Thyroid gland (tissue), 4 donors: ENCODE measurements at places on chromosomes 7 and 10.

GRCh38 chr10:70120417-70120816 lies 12.2 kb downstream of the AIFM2 start:
- DNase-seq = no peak

DNA sequence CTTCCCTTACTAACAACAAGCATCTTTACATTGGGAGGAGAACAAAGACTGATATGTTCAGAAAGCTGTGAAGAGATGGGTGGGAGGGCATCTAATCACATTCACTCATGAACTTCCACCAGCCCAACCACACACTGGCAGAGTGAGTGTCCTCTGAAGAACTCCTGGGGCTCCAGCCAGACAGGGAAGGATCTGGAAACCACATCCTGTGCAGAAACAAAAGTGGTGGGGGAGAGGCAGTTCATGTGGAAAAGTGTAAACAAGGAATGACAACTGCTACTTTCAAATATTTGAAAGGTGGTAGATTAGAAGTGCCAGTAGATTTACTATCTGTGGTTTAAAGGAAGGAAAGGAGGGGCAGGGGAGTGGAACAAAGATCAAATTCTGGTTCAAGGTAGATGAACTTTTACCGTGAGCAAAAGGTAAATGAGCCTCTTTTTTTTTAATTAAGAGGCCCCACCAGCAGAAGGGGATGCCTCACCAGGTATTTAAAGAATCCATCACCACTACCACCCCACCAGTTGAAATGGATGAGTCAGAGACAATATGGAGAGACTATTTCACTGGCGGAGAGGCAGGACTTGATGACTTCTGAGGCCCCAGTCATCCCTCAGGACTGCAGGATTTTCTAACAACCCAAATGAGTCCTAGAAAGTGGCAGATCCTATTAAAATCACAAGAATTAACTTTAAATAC lies 34.5 kb downstream of the GOT1 start:
- DNase-seq = no peak

DNA sequence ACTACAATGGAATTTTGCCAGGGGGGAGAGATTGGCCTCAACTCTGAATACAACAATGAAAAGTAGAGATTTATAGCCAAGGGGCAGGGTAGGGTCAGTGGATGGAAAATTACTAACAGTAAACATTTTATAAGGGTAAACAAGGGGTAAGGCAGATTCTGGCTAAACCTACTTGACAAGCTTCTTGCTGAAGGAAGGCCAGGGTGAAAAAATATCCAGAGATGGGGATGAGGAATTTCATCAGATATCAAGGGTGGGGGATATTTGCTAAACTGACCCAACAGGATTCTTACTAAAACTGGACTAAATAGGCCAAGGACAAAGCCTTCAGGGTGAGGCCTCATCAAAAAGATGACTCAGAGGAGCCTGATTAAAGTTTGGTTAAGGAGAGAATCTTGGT lies 156.3 kb downstream of the RTKN2 start:
- no peak for DNase-seq

DNA sequence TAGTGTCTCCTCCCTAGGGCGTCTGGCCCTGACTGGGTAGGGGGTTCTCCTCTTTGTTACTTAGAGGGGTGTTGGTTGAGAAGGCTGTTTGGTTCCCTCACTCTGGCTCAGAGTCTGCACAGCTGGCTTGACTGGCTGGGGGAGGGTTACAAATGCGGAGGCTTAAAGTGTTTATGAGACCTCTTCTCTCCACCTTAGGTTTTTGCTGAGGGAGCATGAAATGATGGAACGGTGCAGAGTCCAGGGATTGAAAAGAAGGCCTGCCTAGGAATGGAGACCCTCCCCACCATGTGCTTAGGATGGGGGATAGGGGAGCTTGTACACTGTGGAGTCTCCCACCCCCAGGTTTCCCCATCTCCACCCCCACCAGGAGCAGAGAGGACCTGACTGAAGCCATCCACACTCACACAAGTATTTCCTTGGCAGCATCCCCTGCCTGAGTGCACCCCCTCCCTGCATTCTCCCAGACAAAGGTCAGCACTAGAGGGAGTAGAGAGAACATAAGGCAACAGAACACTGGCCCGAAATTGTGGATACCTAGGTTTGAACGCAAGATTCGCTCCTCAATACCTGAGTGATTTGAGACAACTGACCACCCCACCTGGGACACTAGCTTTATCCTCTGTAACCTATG lies 1.7 kb upstream of the LDB1 start:
- DNase-seq = peak; percentile 47

DNA sequence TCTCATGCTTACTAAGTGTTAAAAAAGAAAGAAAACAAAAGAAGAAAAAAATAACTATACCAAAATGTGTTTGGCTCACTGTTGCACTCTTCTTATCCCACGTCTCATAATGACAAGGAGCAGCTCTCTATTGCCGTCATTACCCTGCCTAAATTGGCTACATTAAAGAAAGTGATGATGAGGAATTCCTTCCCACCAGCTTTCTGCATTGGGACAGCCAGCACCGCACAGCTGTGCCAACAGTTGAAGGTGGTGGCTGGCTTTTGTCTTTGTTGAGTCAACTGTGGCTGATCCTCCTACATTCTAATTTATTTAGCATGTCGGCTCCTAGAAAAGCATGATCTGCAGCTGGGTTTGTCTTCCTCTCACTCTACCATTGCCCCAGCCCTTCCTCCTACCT lies 751.8 kb downstream of the KCNMA1 start:
- DNase-seq = no peak

DNA sequence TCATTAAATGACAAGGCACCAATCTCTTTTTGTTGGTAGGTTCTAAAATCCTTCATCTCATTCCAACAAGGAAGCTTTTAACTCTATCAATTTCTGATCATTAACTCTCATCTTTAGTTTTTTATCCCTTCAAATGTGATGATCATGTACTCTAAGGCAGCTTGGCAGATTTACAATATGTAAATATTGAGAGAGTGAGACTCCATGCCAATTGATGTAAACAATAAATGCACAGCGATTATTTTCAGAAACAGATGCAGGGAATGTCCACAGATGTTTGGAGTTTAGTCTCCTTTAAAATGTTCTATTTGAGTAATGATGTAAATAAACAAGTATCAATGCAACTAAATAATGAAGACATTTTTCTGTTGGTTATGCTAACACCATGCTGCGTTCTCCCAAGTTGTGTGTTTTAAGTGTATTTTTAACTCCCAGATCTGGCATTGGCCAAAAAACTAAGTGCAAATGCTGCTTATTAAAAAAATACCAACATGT lies 213.8 kb downstream of the AHR start:
- DNase-seq = no peak

- peak; percentile 63 for DNase-seq
Observed at GRCh38 chr10:3935141-3935540, 150.1 kb upstream of the KLF6 start.

GRCh38 chr7:81761821-81762220 lies 8.0 kb downstream of the HGF start:
- DNase-seq = no peak

DNA sequence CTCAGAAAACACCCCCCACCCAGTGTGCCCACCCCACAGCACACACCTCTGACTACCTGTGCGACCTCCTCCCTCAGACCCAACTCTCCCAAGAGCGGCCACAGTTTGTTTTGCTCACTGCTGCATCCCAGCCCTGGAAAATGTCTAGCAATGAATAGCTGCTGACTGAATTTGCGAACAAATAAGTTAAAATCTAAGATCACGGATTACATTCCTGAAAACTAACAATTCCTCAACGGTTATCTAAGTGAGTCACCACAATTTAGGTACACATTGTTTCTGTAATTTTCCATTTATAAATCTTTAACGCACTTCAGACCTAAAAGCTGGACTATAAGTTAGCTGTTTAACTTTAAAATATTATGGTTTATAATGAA lies 235.2 kb downstream of the ZMYND11 start:
- no peak for DNase-seq

- no peak for DNase-seq
Observed at GRCh38 chr7:33448035-33448434, 318.7 kb downstream of the BBS9 start.

DNA sequence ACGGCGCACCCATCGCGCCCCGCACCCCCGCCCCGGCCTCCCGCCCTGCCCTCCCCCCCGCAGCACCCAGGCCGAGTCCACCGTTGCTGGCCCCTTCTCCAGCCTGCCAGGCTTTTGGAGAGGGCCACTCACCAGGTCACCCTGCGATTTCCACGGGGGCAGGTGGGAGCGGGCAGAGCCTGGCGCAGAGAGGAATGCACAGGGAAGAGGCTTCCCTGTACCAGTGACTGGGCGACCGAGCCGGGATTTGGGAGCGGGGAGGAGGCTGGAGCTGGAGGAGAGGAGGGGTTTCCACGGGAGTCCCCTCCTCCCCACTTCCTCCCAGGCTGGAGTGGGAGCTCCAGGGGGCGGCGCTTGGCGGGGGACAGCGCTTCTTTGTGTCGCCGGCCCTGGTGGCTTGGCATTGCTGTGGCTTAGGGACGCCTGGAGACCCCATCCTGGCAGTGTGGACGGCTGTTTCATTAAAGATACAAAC lies 19.3 kb downstream of the TCAF1 start:
- DNase-seq = peak; percentile 88

- DNase-seq = no peak
Observed at GRCh38 chr7:43522406-43523156, 60.3 kb upstream of the STK17A start.

DNA sequence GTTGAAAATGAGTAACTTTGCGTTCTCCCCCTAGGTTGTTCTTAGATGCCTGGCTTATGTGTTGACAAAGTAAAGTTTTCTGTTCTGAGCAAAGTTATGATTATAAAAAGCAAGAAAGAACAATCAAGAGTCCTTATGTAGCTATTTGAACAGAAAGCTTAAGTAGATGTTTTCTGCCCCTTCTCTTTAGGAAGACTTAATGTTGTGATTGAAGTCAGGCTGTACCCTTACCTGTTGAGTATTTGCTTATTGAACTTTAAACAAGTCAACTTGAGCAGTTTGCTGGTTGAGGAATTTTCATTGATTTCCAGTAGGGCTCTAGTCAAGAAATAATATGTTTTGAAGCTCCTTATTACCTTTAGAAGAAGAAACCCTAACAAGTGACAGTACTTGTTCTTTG lies 33.9 kb upstream of the VDAC2 start:
- no peak for DNase-seq

GRCh38 chr10:58817201-58817846 lies 304.7 kb downstream of the BICC1 start:
- no peak for DNase-seq

DNA sequence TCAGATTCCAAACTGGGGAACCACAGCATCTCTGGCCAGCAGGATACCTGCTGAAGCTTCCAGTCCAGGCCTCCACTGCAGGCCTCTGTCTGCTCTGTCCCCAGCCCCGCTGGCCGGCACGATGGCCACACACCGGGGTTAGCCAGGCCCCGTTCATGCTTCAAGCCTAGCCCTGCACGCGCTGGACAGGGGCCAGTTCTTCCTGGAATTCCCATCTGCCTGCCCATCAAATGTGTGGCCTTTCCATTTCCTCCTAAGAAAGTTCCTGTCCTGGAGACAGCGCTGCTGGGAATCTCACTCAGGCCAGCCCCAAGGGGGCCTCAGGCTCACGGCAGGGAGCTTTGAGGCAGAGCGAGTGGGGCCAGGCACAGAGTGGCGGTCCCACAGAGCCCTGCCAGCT lies 18.0 kb downstream of the SH2B2 start:
- DNase-seq = no peak
